ENCODE measurements at places on chromosomes 4 and X. TPM values are rescaled to one million over a fixed set of nuclear protein-coding genes. Genes with fewer than 3 reads are reported as not detected.

- H3K27me3 ChIP-seq, result no peaks in the 10 kb centered on the region
- H3K4me3 ChIP-seq, result peak overlapping the region; percentile 82
- no peak for DNase-seq
- H3K36me3 ChIP-seq, result no peaks in the 10 kb centered on the region
- peaks cover 20% of the 10 kb centered on the region for H3K4me1 ChIP-seq
Observed at GRCh38 chr4:102869569-102870197, 891 bp downstream of the CISD2 start.

The PPP1R2C gene
- total RNA-seq, result not detected

The ARHGAP36 gene
- total RNA-seq, result 1.1 TPM

The MAGED4 gene
- 0.28 TPM for total RNA-seq

- H3K4me3 ChIP-seq, result no peak overlapping the region
- H3K36me3 ChIP-seq, result no peaks in the 10 kb centered on the region
- no peak for DNase-seq
- H3K27ac ChIP-seq, result no peak overlapping the region
- no peaks in the 10 kb centered on the region for H3K27me3 ChIP-seq
Observed at GRCh38 chr4:27233531-27233930, 372.9 kb downstream of the STIM2 start.

DNA sequence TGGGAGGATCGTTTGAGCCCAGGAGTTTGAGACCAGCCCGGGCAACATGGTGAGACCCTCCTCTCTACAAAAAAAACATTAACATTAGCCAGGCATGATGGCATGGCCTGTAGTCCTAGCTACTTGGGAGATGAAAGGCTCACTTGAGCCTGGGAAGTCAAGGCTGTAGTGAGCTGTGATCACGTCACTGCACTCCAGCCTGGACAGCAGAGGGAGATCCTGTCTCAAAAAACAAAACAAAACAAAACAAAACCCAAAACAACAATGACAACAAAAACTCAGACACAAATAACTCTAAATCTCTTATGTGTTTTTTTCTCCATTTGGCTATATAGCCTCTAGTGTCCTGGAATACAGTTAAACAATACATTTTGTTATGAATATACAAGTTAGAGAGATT is 127.3 kb upstream of the STK26 start:
- no peaks in the 10 kb centered on the region for H3K27me3 ChIP-seq
- H3K4me1 ChIP-seq, result no peaks in the 10 kb centered on the region
- H3K4me3 ChIP-seq, result no peak overlapping the region
- no peak overlapping the region for H3K27ac ChIP-seq

The NLGN3 gene
- 0.16 TPM for total RNA-seq

The GC gene
- 0.18 TPM for total RNA-seq

- no peak overlapping the region for H3K4me3 ChIP-seq
- H3K36me3 ChIP-seq, result no peaks in the 10 kb centered on the region
- H3K27ac ChIP-seq, result no peak overlapping the region
- H3K4me1 ChIP-seq, result peaks cover 6% of the 10 kb centered on the region
- H3K27me3 ChIP-seq, result no peaks in the 10 kb centered on the region
- no peak for DNase-seq
Observed at GRCh38 chr4:48122756-48123155, 11.3 kb downstream of the TXK start.

GRCh38 chr4:13244444-13244843 is 239.7 kb downstream of the RAB28 start:
- no peak overlapping the region for H3K4me3 ChIP-seq
- H3K36me3 ChIP-seq, result no peaks in the 10 kb centered on the region
- DNase-seq, result no peak
- H3K27me3 ChIP-seq, result no peaks in the 10 kb centered on the region
- H3K4me1 ChIP-seq, result no peaks in the 10 kb centered on the region
- H3K27ac ChIP-seq, result no peak overlapping the region

GRCh38 chr4:2042204-2042946 is 16.8 kb upstream of the NAT8L start:
- peaks cover 12% of the 10 kb centered on the region for H3K4me1 ChIP-seq
- H3K27ac ChIP-seq, result no peak overlapping the region
- peak overlapping the region; percentile 74 for H3K4me3 ChIP-seq
- no peaks in the 10 kb centered on the region for H3K36me3 ChIP-seq

DNA sequence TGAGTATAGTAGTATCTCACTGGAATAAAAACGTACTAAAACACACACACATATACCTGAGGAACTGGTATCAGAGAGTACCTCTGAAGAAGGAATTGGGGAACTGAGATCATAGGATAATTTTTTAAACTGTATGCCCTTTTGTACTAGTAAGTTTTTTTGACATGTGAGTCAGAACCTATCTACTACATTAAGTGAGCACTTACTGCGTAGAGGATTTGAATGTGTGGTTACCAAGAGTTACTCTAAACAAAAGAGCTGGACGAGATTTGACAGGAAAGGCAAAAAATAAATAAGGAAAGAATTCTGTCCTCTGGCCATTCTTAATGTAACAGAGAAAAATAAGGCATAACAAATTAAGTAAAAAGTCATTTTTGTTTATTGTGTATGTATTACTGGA is 546.5 kb upstream of the FAT1 start:
- H3K27ac ChIP-seq, result no peak overlapping the region
- H3K4me3 ChIP-seq, result no peak overlapping the region
- H3K4me1 ChIP-seq, result no peaks in the 10 kb centered on the region
- H3K27me3 ChIP-seq, result no peaks in the 10 kb centered on the region

DNA sequence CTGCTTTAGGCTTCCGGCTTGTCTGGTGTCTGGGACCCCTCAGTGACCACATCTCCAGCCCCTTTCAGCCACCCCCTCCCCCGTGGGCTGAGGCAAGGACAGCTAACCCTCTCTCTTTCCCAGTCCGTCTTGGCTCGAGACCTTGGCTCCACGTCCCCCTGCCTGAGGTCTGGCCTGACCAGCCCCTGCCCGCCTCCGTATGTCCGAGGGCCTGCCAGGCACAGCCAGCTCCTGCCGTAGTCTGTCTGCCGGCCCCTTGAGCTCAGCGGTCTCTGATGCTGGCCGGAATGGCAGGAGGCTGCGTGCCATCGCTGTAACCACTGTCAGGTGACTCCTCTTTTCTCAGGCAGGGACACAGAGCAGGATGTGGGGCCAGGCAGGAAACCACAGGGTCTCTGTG is 73.3 kb upstream of the LRPAP1 start:
- no peaks in the 10 kb centered on the region for H3K4me1 ChIP-seq
- no peak overlapping the region for H3K4me3 ChIP-seq
- DNase-seq, result no peak
- H3K27me3 ChIP-seq, result peaks cover 13% of the 10 kb centered on the region
- H3K36me3 ChIP-seq, result no peaks in the 10 kb centered on the region
- no peak overlapping the region for H3K27ac ChIP-seq

- no peaks in the 10 kb centered on the region for H3K27me3 ChIP-seq
- peaks cover 40% of the 10 kb centered on the region for H3K4me1 ChIP-seq
- H3K36me3 ChIP-seq, result no peaks in the 10 kb centered on the region
- no peak for DNase-seq
- H3K4me3 ChIP-seq, result peak overlapping the region; percentile 71
Observed at GRCh38 chr4:73222466-73223257, 35.9 kb downstream of the ANKRD17 start.

DNA sequence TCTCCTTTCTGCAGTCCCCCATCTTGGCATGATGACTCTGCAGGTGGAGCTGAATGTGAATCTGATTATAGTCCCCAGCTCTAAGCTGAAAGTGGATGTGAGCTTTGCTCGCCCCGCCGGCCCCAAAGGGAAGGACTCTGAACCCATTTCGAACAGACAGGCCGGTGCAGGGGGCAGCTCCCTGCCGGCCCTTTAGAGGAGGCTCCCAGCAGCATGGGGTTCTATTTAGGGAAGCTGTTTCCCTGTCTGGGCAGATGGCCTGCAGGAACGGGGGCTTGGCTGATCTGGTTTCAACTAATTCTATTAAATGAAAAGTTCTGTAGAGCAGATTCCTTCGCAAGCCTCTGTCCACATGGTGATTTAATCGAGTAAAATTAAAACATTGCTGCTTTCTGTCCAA is 104.8 kb upstream of the MSX1 start:
- peaks cover 10% of the 10 kb centered on the region for H3K27me3 ChIP-seq
- no peaks in the 10 kb centered on the region for H3K4me1 ChIP-seq
- H3K36me3 ChIP-seq, result no peaks in the 10 kb centered on the region
- no peak for DNase-seq

- no peak overlapping the region for H3K4me3 ChIP-seq
- DNase-seq, result no peak
- no peaks in the 10 kb centered on the region for H3K27me3 ChIP-seq
- H3K27ac ChIP-seq, result peak overlapping the region; percentile 69
Observed at GRCh38 chr4:139144911-139145551, 32.0 kb downstream of the ELF2 start.

The PAGE5 gene
- not detected for total RNA-seq

DNA sequence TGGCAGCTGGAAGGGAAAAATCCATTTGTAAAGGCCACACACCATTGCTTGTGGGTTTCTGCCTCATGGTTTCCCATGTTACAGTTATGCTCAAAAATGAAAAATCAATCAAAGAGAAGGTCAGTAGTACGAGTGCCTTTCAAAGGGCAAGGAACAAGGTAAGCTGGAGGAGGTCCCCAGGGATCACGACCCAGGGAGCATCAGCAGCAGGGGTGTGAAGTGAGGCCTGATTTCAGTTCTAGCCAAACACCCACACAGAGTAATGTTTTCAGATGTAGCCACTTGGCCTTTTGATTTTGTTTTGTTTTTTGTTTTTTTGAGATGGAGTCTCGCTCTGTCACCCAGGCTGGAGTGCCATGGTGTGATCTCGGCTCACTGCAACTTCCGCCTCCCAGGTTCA is 69.4 kb upstream of the AFAP1 start:
- peaks cover 9% of the 10 kb centered on the region for H3K36me3 ChIP-seq
- no peaks in the 10 kb centered on the region for H3K27me3 ChIP-seq
- H3K4me1 ChIP-seq, result peaks cover 3% of the 10 kb centered on the region
- DNase-seq, result no peak
- H3K4me3 ChIP-seq, result no peak overlapping the region

GRCh38 chr4:141417387-141417786 is 196.7 kb downstream of the ZNF330 start:
- no peaks in the 10 kb centered on the region for H3K4me1 ChIP-seq
- H3K4me3 ChIP-seq, result no peak overlapping the region
- H3K27me3 ChIP-seq, result no peaks in the 10 kb centered on the region
- no peak for DNase-seq
- H3K36me3 ChIP-seq, result no peaks in the 10 kb centered on the region

The GLRA2 gene
- total RNA-seq, result not detected

DNA sequence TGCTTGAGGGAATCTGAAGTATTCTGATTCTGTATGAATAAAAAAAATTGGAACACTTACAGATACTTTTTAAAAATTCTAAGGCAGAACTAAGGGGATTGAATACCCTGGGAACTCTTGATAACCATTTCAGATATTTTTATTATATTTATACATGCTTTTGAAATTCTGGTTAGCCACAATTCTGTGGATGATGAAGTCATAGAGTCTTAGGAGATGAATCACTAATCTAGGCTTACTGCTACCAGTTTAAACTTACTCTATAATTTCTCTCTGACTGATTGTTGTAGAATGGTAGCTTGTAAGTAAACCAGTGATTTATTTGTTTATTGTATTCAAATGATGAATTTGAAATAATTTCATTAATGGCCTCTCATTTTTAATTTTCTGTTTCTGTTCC is 11.4 kb upstream of the SLAIN2 start:
- peaks cover 50% of the 10 kb centered on the region for H3K4me1 ChIP-seq
- no peak for DNase-seq
- H3K27ac ChIP-seq, result peak overlapping the region; percentile 98
- H3K27me3 ChIP-seq, result no peaks in the 10 kb centered on the region

- H3K36me3 ChIP-seq, result no peaks in the 10 kb centered on the region
- no peaks in the 10 kb centered on the region for H3K4me1 ChIP-seq
- DNase-seq, result no peak
- no peak overlapping the region for H3K4me3 ChIP-seq
- H3K27me3 ChIP-seq, result peaks cover 2% of the 10 kb centered on the region
Observed at GRCh38 chr4:42268824-42269223, 116.4 kb upstream of the BEND4 start.
